Right hindlimb (tissue), 1 donor: ENCODE measurements at places on chromosomes 5 and 9.

DNA sequence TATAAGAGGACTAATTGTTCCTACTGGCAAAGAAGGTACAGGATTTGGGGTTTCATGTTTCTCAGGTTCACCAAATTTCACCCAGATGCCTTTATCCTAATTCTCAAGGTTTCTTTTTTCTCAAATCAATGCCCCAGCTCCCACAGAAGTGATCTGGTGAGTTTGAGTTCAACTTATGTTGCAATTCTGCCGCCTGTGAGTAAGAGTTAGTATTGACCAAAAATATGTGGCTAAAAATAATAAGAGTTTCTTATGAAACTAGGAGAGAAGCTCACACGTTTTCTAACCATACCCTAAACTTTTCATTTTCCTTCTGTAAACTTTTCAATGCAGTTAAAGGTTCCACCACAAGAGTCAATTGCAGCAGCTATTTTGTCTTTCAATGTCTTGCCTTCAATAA lies 15.1 kb downstream of the SLCO6A1 start:
- DNase-seq = no peak

- DNase-seq = peak; percentile 55
Observed at GRCh38 chr9:121498487-121499176, 1.0 kb downstream of the GGTA1 start.

DNA sequence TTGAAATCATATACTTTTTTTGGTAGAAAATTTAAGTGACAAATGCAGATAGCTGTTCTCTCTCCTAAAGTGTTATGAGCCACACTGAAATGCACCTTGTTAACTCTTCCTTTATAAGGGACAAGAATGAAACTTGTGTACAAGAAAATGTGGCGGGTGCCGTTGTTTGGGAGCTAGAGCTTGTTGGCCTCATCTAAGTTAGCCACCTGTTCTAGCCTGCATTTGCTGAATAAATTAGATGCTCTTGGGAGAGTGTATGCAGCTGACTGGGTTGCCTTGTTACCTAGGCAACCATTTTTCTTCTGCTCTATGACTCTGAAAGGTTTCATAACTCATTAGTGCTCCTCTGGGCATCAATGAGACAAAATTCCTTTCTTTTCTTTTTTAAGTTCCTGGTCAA lies 174.3 kb downstream of the TAF11L14 start:
- DNase-seq = no peak

DNA sequence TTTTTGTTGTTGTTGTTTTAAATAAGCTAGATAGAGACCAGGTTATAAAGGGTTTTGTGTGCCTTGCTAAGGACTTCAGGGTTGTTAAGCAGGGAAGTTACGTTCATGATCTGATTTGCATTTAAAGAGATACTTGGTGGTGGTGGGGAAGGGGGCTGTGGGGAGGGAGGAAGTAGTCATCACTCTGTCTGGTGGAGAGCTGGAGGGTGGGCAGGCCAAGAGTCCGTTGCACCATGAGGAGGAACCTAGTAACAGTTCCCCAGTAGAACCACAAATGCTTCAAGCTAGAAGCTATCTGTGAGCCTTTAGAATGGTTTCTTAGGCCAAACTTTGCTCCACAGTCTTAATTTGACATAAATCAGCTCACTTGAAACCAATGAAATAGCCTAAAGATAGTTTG lies 18.7 kb upstream of the ROPN1L start:
- no peak for DNase-seq

- DNase-seq = no peak
Observed at GRCh38 chr9:91913986-91914385, 36.0 kb downstream of the ROR2 start.

- no peak for DNase-seq
Observed at GRCh38 chr5:119255571-119256356, 100.1 kb upstream of the TNFAIP8 start.

- DNase-seq = no peak
Observed at GRCh38 chr9:107100591-107100990, 182.5 kb upstream of the RAD23B start.
